A549 treated with DMSO at 1 μM for 4 hours (cell line): ENCODE measurements at places on chromosomes 4 and X. TPM values are rescaled to one million over a fixed set of nuclear protein-coding genes. Genes with fewer than 3 reads are reported as not detected.

The GPC4 gene
- 0.01 to 0.06 TPM in 2 of 5 replicates, not detected in the others for total RNA-seq

The S100G gene
- total RNA-seq: not detected in 5 replicates

The LONRF3 gene
- total RNA-seq: 3.2 to 4.9 TPM (median 4.2 TPM) in 5 replicates

The FRMD7 gene
- not detected in 5 replicates for total RNA-seq

The APLN gene
- total RNA-seq: 0.78 to 0.99 TPM (median 0.83 TPM) in 5 replicates

The GLA gene
- total RNA-seq: 193 to 222 TPM (median 208 TPM) in 5 replicates

The TXK gene
- total RNA-seq: 0.11 to 0.28 TPM (median 0.25 TPM) in 5 replicates

The LRP2BP gene
- 0.09 to 0.15 TPM (median 0.11 TPM) in 5 replicates for total RNA-seq

The DAPP1 gene
- not detected in 5 replicates for total RNA-seq

The CORIN gene
- total RNA-seq: not detected in 5 replicates

The ZIC3 gene
- not detected in 5 replicates for total RNA-seq

The PPA2 gene
- total RNA-seq: 73.9 to 91.2 TPM (median 76.1 TPM) in 5 replicates

The HSFX2 gene
- 0.13 TPM in 1 of 5 replicates, not detected in the others for total RNA-seq

The FAM50A gene
- total RNA-seq: 94.9 to 121 TPM (median 111 TPM) in 5 replicates

The TCEAL7 gene
- total RNA-seq: not detected in 5 replicates

The RNF175 gene
- not detected in 5 replicates for total RNA-seq

The TMSB15A gene
- 0.15 to 1.1 TPM (median 0.71 TPM) in 5 replicates for total RNA-seq

The PPARGC1A gene
- total RNA-seq: 0.06 to 0.13 TPM (median 0.09 TPM) in 4 of 5 replicates, not detected in the other

The EVC2 gene
- total RNA-seq: 1.5 to 2.8 TPM (median 2.6 TPM) in 5 replicates

The DMP1 gene
- total RNA-seq: 0.03 TPM in 1 of 5 replicates, not detected in the others

The TRIM61 gene
- not detected in 5 replicates for total RNA-seq

The SHROOM4 gene
- not detected in 5 replicates for total RNA-seq

The CT45A3 gene
- 0.10 to 0.16 TPM in 2 of 5 replicates, not detected in the others for total RNA-seq

The SSX4 gene
- total RNA-seq: not detected in 5 replicates

The CXorf49 gene
- not detected in 5 replicates for total RNA-seq

The IQSEC2 gene
- total RNA-seq: 32.3 to 40.0 TPM (median 38.0 TPM) in 5 replicates

The EOLA1 gene
- total RNA-seq: 21.3 to 22.9 TPM (median 22.2 TPM) in 5 replicates

The LUZP4 gene
- not detected in 5 replicates for total RNA-seq

The DCTD gene
- 76.7 to 80.2 TPM (median 79.8 TPM) in 5 replicates for total RNA-seq

The ADH7 gene
- not detected in 5 replicates for total RNA-seq

The ARHGEF6 gene
- total RNA-seq: 0.12 to 0.22 TPM (median 0.18 TPM) in 5 replicates

The ALB gene
- total RNA-seq: 0.15 TPM in 1 of 5 replicates, not detected in the others

The AR gene
- 3.4 to 4.7 TPM (median 4.1 TPM) in 5 replicates for total RNA-seq

The TMEM154 gene
- 0.02 to 0.18 TPM (median 0.06 TPM) in 5 replicates for total RNA-seq

The PORCN gene
- total RNA-seq: 15.2 to 19.4 TPM (median 17.0 TPM) in 5 replicates

The SPIN2A gene
- total RNA-seq: 0.10 to 0.23 TPM (median 0.15 TPM) in 5 replicates

The RAI2 gene
- total RNA-seq: 0.16 to 0.19 TPM (median 0.18 TPM) in 4 of 5 replicates, not detected in the other

The USP9X gene
- 27.4 to 38.5 TPM (median 33.4 TPM) in 5 replicates for total RNA-seq

The ZMAT1 gene
- total RNA-seq: 0.02 to 0.03 TPM (median 0.03 TPM) in 3 of 5 replicates, not detected in the others

The EREG gene
- 36.8 to 62.3 TPM (median 54.9 TPM) in 5 replicates for total RNA-seq

The RBM41 gene
- total RNA-seq: 9.9 to 13.1 TPM (median 12.0 TPM) in 5 replicates

The FAM241A gene
- 0.94 to 1.2 TPM (median 1.0 TPM) in 5 replicates for total RNA-seq

The PLS3 gene
- 191 to 237 TPM (median 227 TPM) in 5 replicates for total RNA-seq

The RBMX gene
- 228 to 332 TPM (median 238 TPM) in 5 replicates for total RNA-seq

The FRAS1 gene
- total RNA-seq: 2.3 to 3.4 TPM (median 3.3 TPM) in 5 replicates

The CT45A10 gene
- total RNA-seq: 0.23 to 0.55 TPM (median 0.37 TPM) in 4 of 5 replicates, not detected in the other

The NDNF gene
- not detected in 5 replicates for total RNA-seq

The MAGEC3 gene
- not detected in 5 replicates for total RNA-seq
